Stimulated activated CD4-positive, alpha-beta T cell treated with anti-CD3 and anti-CD28 coated beads, TNF-alpha, amount 100 ng/mL, for 24 hours (primary cell): ENCODE measurements at places on chromosomes 3 and 15.

DNA sequence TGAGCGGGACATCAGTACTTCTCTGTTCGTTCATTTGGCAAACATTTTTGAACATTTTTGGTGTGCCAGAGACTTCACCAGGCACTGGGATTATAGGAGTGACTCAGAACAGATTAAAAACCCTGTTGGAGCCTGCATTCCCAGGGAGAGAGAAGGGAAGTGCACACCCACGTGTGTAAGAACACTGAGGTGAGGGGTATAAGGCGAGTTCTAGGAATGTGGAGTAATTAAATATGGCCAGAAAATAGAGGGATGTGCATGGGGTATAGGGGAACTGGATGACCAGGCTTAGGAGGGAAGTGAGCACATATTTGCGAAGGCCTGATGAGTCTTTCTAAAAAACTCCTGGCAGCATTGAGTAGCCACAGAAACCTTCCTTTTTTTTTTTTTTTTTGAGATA lies 401.2 kb upstream of the C2CD4B start:
- DNase-seq: no peak

DNA sequence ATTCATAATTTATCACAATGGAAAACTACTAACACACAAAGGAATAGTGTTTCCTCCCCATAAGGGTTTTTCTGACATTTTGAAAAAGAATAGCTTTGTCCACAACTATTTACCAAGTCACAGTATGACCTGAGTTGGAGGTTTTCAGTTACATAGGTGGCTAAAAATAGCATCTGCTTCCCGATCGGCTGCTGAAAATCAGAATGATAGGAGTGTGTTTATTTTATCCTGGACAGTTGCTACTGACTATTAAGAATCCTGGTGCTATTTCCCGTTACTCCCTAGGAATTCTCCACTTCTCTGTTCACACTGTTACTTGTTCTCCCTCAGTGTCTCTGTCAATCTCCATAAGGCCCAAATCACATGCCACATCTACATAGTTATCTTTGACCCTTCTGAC lies 353.9 kb upstream of the RARB start:
- no peak for DNase-seq

DNA sequence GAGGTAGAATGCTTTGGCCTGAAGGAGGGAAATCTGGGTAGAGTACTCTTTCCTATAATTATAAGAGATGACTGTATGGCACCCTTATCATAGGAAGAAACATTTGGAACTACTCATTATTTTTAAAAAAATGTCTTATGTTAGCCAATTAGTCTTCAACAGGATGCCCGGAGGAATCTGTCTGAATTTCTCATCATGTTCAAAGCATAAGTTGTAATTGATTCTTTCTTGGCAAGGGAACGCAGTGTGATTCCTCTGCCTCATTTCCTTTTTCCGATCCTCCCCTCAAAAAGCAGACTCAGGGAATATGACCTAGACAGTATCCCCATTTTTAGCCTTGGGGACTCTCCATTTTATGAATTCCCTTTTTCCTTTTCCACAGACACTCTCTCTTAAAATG lies 165.1 kb downstream of the IL5RA start:
- no peak for DNase-seq

DNA sequence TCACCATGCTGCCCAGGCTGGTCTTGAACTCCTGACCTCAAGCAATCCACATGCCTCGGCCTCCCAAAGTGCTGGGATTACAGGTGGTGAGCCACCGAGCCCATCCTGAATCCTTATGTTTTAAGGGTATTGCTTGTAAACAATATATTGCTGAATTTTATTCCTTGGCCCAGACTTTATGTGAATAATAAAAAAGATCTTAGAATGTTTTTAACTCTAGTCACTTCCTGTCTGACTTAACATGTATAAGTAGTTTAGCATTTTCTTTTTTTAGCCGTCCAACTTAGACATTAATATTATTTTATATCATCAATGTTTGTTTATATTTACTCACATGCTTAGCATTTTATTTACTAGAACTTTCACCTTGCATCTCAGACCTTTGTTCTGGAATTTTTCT lies 9.2 kb upstream of the EIF2B5 start:
- DNase-seq: no peak

DNA sequence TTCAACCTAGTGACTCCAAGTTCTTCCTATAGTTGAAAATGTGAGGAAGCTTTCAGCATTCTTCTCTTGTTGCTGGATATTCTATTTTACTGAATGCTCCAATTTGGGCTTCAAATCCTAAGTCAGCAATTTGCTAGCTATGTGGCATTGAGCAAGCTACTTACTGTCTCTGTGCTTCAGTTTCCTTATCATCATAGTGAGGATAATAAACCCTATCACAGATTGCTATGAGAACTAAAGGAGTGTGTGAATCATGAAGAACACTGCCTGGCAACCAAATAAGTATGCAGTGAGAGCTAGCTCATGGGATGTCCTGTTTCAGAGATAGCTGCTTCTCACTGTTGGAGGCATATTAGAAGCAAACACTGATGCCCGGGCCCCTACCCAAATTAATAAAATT lies 163.8 kb upstream of the CDIN1 start:
- no peak for DNase-seq

DNA sequence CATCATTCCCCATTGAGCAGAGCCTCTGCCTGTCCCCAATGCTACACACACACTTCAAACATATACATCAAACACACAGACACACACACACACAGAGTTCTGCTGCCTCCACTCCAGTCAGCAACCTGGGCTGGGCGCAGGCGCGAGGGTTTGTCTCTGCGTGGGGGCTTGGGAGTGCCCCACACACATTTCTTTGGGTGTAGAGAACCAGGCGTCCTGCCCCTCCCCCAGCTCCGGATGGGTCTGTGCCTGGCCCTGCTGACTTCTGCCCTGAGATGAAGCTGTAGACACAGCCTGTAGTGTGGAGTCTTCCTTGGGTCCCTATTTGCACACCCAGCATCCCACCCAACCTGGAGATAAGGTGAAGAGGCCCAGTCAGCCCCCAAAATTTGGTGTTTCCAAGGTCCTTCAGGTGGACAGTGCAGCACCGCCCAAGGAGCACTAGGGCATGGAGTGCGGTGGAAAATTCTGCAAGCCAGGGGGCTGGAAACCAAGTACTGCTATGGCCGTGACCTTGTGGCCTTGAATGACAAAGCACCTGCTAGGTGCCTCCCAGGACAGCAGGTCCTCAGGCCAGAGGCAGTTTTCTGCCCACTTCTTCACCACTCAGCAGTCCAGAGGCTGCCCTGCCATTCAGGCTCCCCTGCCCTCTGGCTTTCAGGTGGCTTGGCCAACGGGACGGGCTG lies 26.8 kb downstream of the FBXW12 start:
- DNase-seq: no peak

DNA sequence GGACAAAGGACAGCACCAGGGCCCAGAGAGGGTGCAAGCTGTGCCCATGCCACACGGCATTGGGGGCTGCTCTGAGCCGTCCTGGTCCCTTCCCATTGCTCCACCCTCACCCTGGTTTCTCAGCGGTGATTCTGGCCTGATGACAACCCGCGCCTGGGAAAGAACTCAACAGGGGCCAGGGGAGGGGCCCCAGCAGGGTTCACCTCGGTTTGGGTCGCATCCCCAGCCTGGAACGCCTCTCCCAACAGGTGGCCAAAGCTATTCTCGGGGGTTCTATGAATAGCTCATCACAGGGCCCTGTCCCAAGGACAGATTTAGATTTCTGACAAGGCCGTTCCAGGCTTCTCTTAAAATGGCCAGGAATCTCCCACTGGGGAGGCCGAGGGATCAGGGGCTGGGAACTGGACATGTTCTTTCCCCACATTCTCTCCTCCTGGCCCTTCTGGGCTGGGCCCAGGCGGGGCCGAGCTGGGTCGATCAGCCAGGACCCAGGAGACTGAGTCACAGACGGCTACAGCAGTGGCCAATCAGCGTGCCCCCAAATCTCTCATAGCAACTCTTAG lies 17.9 kb downstream of the GRIP2 start:
- no peak for DNase-seq

DNA sequence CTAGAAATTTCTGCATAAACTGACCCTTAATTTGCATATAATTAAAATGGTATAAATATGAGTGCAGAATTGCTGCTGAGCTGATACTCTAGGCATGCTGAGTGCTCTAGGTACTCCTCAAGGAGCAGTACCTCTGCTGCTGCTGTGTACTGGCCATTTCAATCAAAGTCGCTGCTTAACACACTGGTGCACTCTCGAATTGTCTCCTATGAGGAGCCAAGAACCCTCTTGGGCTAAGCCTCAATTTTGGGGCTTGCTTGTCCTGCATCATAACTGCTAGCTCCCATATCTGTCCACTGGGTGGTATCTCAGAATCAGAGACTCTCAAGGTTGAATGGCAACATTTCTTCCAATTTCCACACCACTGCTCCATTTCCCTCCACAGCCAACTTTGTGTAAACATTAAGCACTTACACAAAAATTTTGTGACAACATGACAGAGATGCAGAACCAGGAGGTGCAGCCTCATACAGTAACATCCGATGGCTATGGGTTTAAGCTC lies 82.5 kb downstream of the XXYLT1 start:
- DNase-seq: no peak

- DNase-seq: no peak
These were observed 60.7 kb downstream of the PDZRN3 start for GRCh38 chr3:73563896-73564582.

DNA sequence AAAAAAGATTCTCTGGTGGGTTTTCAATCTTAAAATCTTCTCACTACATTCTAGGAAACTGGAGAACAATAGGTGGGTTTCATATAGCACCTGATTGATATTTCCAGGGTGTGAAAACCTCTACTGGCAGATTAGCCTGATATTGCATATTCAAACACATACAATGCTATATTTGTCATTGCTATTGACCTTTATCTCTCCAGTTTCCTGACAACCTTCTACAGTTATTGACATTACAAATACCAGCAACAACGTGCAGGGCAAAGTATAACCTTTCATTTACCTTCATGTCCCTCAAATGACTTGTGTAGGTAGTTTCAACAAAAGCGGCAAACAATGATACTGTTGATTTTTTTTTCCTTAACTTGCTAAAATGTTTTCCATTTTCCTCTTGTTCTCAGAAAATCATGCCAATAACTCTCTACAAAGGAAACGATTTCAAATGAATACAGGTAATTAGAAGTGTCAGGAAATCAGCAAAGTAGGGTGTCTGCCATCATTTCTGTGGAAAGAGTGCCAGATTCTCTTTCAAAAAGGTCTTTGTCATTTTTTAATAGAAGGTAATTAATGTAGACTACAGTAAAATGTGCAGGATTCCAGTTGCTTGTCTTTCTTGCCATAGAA lies 72.6 kb upstream of the CDIN1 start:
- no peak for DNase-seq

DNA sequence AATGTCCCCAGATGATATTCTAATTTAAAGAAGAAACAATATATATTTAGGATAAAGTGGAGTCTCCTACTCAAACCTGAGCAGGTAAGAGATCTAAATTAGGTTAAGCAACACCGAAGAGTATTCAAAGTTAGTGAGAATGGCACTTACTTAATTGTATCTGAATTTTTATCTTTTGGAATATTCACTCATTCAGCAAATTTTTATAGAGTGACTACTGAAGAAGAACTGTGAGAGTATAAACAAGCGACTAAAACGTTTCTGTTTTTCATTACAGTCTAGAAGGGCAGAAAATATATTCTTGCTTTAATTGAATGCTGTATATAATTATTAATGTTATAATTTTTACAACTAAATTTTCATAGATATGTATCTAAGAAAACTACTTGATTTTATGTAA lies 567.7 kb upstream of the TBL1XR1 start:
- DNase-seq: no peak

DNA sequence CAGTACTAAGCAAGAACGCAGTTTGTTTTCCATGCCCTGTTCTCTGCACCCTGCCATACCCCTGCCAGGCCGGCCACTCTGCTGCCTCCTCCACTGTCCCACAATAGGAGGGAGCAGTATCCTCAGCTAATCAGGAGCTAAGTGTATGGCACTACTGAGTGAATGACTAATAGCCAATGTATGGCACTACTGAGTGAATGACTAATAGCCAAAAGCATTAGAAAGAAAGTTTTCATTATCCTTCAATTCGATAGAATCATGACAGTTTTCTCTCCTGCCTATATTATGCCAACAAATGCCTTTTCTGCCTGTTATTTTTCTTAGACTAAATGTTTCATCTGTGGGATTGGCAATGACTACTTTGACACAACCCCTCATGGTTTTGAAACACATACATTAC lies 107.5 kb upstream of the CHRM5 start:
- DNase-seq: no peak

GRCh38 chr3:10448544-10448943 lies 56.8 kb downstream of the ATP2B2 start:
- no peak for DNase-seq

GRCh38 chr3:39388741-39389248 lies 5.6 kb downstream of the SLC25A38 start:
- no peak for DNase-seq

DNA sequence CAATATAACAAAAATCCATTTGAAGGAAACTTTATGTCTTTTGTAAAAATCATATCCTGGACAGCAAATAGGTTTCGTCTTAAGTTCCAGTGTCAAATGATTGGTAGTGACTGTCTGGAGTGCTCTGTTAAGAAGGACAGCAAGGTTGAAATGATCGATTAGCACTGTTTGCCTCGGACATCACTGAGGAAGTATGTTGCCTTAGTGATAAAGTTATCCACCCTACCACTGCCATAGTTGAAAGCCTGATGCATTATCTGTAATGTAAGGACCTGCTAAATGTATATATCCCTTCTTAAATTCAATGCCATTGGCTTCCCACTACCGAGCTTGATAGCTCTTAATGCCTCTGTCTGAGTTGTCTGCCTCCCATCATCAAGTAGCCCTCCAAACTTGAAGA lies 70.0 kb downstream of the CFAP20DC start:
- no peak for DNase-seq

DNA sequence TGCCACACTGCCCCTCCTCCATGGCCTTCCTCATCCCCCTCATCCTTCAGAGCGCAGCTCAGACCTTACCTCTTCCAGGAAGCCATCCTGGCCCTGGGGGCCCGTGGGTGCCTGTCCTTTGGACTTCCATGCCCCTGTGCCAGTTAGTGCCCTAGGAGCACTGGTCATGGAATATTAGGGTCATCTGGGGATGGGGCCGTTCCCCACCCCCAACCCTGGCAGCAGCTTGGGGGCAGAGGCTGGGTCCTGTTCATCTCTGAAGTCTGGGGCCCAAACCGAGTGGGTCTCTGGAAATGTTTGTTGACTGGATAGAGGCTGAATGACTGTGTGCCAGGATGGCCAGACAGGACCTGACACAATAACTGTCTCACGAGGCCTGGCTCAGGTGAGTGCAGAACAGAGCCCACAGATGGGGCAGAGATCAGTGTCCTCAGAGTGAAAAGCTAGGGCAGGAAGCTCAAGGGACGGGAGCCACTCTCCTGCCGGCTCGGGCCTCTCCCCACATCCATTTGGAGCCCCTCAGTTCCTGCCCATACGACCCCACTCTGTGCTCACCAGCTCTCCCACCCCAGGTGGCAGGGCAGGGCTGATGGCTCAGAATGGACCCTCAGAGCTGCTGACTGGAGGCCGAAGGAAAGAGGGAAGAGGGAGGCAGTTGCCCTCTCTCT lies 62.5 kb downstream of the TLE3 start:
- no peak for DNase-seq

GRCh38 chr3:118755253-118755801 lies 279.3 kb downstream of the IGSF11 start:
- no peak for DNase-seq
